ENCODE measurements at places on chromosomes 11 and 22.

DNA sequence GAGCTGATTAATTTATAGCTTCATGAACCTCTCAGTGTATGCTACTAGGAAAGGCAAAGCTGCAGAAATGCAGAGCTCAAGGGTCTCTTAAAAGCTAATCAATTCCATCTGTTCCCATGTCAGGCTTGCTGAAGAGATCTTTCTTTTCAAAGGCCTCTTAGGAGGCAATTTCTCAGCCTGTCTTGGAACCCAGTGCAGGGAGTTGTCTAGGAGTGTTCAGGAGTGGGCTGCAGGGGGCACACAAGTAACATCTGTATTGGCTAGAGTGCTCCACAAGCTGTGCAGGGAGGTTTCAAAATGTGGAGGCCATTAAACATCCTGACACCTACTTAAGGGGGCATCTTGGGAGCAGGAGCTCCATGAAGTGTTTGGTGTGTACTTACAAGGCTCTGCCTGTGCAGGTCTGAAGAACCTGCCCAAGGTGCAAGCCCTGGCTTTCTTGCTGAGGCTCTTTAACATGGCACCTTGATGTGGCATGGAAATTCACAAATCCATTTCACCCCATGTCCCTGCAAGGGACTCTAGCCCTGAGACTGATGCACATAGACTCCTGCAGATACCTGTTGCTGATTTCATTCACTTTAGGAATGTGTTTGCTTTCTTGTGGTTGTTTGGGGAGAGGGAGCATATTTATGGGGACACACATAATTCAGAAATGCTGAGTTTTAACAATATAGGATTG lies 134.7 kb downstream of the ME3 start:
- DNase-seq: no peak

GRCh38 chr11:34036456-34036855 lies 15.1 kb upstream of the CAPRIN1 start:
- DNase-seq: no peak

DNA sequence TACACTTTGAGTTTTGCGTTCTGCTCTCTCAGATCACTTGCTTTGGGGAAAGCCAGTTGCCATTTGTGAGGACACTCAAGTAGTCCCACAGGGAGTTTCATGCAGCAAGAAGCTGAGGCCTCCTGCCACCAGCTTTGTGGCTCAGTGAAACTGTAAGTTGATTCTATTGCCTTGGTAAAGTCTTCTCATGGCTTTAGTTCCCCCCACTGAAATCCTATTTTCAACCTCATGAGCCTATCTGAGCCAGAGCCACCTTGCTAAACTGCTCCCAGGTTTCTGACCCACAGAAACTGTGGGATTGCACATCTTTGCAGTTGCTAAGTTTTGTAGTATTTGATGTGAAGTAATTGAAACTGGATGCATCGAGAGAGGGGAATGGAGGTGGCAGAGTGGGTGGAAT lies 85.4 kb upstream of the TOP3B start:
- no peak for DNase-seq

GRCh38 chr11:112249871-112250610 lies 10.6 kb downstream of the PLET1 start:
- no peak for DNase-seq

GRCh38 chr11:46122945-46123715 lies 1.9 kb upstream of the PHF21A start:
- no peak for DNase-seq

DNA sequence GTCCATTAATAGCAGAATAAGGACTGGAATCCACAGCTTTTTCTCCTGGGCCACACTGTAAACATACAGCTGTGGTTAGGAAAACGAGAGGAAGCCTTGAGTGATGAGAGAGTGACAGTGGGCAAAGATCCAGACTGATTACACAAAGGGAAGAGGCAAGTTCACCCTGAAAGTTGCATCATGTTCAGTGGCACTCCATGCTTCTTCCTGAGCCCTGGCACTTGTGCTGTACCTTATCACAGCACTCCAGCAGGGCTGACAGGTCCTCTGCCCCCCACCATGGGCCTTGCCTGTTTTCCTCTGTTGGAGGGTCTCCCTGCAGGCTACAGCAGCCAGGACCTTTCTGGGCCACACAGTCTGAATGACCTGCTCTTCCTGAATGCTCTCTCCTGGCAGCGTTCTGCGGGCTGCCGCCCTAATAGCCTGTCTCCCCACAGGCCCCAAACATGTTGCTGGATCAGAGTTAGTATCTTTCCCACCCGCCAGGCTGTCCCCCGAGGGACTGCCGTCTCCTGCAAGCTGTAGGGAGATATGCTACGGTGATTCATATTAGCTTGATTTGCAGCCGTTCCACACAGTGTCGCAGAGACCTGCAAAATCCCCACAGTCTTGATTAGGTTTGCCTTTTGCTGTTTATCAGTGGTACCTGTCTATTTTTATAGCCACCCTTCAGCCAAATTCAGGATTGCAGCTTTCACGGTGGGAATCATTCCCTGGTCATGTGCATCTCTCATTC lies 60.2 kb downstream of the NTM start:
- no peak for DNase-seq

DNA sequence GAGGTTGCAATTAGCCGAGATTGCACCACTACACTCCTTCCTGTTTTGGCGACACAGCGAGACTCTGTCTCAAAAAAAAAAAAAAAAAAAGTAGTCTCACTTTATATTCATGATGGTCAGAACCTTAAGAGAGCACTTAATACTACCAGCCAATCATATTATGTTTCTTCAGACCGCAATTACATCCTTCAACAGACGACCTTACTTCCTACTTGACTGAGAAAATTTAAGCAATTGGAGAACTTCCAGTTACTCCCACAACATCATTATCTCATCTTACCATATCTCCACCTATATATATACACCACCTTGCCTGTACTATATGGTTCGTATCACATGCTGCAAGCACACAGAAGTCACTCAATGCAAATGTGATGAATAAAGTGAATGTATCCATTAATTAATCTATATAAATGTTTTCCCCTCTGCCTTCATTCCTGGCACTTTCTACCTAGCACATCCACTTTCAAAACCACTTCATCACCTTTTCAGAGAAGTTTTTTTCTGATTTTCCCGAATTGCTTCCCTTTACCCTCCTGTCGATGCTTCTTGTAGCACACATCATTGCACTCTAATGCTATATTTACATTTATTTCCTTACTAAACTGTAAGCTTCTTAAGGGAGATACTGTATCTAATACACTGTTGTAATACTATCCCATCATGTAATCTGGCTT lies 13.8 kb downstream of the ATP5MG start:
- DNase-seq: no peak

DNA sequence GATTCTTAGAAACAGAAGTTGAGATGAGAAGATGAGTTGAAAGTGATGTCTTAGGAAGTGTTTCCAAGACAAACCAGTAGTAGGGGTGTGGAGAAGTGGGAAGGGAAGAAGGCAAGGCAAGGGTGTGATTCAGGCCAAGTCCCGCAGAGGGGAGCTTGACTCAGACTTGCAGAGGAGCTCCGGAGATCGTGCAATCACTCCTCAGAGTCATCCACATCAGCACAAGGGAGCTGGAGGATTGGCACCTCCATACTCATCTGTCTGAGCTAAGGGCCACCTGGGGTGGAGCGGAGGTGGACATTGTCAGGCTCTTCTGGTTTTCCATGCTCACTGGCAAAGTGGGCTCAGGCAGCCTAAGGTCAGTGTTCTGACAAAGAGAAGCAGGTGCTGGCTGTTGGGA lies 44.4 kb downstream of the CHRDL2 start:
- no peak for DNase-seq

DNA sequence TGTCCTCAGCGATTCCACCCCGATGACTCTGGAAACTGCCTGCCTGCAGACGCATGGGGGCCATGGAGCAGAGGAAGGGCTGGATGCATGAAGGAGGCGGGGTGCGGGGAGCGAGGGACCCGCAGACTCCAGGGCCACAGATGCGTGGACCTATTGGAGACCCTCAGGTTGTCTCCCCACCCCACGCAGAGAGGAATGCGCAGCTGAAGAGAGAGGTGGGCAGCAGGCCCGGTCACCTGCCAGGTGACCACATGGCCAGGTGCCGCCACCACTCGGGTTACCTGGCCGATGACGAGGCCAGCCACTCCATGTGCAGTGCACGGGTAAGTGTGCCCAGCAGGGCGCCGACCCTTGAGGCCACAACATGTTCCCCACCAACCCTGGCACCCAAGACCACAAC lies 371 bp downstream of the CCDC116 start:
- no peak for DNase-seq

DNA sequence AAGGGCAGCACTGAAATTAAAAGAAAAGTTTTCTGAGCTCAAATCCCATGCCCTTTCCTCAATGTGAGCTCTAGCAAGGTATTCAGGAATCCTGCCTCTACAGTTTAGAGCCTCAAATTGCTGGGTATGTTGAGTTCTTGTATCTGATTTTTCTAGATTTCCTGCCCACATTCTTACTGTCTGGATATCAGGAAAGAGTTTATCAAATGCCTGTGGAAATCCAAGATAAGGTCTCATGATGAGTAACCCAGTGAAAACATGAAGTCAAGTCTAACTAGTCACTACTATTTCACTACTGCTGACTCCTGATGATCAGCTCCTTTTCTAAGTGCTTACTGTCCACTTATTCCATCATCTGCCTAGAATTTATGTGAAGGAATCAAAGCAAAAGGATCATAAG lies 29.8 kb downstream of the LIMK2 start:
- DNase-seq: no peak

GRCh38 chr11:130218501-130219070 lies 59.0 kb downstream of the ST14 start:
- no peak for DNase-seq

DNA sequence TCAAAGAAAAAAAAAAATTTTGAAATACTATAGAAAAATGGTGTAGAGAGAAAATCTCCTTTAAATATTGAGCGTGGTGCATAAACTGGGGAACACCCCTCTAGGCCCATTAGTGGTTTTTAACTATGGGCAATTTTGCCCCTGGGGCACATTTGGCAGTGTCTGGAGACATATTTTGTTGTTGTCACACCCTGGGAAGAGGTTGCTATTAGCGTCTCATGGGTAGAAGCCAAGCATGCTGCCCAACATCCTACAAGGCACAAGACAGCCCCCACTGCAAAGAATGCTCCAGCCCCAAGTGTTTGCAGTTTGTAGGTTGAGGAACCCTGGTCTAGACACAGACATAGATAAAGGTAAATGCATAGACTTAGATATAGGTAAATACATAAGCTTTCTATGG lies 92.6 kb downstream of the KIAA1671 start:
- DNase-seq: no peak

DNA sequence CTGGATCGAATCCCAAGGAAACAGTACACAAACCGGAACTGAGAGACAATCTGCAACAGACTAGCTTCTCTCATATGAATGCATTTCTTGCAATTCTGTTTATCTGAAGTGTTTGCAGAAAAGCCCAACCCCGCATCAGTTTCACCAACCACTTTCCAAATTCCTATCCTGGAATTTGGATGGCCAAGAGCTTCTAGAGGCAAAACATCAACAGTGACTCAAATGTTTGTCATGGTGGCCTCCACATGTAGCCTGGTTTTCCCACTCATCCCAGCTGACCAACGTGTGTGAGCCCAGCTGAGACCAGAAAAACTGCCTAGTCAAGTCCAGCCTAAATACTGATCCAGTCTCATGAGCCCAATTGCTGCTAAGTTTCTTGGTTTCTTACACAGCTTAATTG lies 8.3 kb upstream of the MIEF1 start:
- no peak for DNase-seq

DNA sequence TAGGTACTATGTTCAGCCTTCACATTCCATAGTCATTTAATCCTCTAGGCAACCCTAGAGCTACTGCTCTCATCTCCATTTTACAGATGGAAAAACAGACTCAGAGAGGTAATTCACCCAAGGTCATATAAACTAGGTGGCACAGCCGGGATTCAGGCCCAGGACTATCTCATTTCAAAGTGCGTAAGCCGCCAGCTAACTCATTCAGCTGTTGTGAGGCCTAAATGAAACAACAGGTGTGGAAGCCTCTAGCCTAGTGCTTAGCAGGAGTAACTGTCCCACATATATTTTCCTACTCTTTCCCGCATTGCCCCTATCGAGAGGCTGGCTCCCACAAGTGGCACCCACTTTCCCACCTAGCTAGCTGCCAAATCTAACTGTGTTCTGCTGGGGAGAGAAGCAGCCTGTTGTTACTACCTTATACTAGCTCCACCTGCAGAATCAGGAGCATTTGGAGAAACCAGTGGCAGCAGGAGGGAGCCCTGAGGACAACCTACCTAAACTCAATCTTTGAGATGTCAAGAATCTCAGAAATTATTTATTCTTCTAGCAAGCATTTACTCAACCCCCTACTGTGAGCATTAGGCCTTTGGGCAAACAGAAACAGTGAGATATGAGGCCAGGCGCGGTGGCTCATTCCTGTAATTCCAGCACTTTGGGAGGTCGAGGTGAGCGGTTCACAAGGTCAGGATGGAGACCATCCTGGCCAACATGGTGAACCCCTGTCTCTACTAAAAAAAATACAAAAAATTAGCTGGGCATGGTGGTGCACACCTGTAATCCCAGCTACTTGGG lies 20.9 kb downstream of the PRG3 start:
- DNase-seq: no peak

DNA sequence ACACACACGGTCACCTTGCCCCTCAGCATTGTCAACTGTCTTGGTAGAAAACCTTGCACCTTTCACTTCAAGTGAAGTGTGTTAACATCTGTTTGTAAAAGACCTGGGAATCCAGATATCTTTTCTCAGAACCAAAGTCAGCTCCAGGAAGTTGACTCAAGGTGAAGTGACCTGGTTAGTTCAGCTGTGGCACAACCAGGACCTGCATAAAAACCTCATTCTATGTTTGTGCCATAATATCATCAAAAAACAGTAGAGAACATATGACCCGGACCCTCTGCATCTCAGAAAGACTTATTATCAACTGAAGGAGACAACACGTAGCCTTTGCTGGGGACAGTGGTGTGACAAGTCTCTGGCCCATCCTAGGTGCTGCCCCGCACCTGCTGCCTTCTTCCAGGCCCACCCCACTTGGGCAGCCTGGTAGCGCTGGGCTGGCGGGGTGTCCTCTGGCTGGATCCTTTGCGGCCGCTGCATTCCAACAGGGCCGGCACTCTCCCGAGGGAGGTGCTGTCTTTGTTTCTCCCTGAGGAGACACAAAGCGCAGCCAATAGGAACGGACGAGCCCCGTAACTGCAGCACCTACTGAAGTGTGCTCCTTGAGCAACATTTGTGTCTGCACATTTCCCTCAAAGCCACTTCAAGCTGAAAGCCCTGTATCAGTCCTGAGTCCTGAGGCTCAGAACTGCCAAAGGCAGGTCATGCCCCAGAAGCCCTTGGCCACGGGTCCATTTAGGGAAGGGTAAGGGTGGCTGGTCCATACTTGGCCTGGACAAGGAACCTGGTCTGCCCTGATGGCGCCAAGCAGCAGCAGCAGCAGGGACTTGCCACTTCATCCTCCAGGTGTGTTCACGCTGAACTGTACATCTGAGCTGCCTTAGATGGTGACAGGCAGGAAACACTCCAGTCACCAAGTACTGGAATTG lies 25.2 kb downstream of the LRRC74B start:
- DNase-seq: no peak

DNA sequence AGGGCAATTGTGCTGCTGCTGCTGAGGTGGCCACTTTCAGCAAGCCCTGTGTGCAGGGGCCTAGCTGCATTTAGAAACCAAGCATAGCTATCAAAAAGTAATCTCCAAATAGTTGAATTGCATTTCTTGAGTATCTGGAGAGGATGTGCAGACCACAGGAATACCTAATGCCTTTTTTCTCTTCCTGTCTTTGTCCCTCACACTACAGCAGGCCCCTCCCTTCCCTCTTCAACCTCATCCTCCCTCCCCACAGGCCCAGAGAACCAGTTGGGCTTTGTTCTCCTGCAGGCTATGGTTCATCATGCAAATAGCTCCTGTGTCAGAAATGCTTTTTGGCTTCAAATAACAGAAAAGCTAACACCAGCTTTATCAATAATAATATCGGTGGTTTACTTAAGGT lies 47.7 kb downstream of the DKK3 start:
- no peak for DNase-seq
